HEK293T (cell line): ENCODE measurements at places on chromosomes 4 and X.

- peak; percentile 45 for DNase-seq
These were observed 54.4 kb upstream of the ACTRT1 start for GRCh38 chrX:128106630-128107029.

DNA sequence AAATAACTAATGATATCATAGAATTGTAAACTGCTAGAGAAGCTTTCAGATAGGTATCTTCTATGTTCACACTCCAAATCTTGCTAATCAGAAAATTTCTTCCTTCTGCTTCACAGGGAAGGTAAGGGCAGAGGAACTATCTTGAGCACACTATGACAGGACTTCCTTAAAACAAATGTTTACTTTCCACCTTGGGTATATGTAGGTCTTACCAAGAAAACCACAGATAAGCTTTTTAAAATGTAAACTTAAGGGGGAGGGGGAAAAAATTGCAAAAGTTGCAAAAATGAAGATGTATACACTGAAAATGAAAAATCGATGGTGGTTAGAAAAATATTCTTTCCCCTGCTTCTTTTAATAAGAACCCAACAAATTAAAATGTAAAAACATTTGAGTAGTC lies 30.9 kb downstream of the YTHDC1 start:
- DNase-seq = no peak

DNA sequence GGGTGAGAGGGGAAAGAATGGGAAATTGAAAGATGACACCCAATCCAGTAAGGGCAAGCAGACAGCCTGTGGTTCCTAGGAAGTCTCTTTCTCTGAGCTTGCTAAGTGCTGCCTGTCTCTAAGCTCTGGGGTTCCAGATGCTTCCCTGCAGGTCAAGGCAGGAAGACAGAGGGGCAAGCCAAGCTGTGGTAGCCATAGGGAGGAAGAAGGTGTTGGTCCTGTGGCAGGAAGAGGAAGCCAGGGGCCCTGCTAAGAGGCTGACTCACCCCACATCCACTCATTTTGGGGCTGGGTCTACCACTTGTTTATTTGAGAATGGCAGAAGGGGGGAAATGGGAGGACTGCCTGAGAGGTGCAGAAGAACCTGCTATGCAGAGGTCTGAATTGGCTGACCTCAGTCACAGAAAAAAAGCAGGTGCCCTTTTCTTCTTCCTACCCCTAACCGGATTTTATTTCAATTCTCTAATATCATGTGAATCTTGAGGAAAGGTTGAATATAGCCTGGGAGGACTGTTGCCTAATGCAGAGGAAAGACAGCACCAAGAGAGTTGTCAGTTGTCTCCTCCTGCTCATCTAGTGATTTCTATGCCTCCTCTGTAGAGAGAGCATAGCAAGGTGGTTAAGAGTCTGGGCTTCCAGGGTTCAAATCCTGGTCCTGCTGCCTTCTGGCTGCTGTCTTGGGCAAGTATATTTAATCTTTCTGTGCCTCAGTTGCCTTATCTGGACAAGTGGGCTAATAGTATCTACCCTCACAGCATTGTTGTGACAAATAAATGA lies 27.4 kb downstream of the HOPX start:
- DNase-seq = no peak

GRCh38 chr4:177339477-177340374 lies 30.1 kb downstream of the NEIL3 start:
- DNase-seq = peak; percentile 27

DNA sequence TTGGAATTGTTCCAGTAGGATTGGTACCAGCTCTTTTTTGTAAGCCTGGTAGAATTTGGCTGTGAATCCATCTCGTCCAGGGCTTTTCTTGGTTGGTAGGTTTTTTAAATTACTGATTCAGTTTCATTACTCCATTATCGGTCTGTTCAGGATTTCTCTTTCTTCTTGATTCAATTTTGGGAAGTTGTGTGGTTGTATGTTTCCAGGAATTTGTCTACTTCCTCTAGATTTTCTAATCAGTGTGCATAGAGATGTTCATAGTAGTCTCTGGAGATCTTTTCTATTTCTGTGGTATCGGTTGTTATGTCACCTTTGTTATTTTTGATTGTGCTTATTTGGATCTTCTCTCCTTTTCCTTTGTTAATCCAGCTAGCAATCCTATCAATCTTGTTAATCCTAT lies 248.7 kb downstream of the ARHGAP10 start:
- no peak for DNase-seq

- DNase-seq = no peak
These were observed 248.0 kb upstream of the ADAMTS3 start for GRCh38 chr4:72817012-72817411.

DNA sequence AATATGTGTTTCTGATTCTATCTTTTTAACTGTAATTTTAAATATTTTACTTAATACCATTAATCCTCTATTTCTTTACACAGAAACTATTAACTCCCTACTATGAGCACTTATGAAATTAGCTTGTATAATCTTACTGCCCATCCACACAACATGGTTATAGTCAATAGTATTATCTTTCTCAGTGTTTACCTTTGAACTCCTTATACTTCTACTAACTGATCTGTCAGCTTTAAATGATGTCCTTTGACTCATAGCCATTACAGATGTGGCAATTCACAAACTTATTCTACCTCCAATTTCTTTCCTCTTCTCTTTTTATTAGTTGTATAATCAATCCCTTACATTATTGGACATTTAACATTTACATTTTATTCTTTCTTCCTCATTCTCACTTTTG lies 5.5 kb downstream of the SEC31A start:
- no peak for DNase-seq

DNA sequence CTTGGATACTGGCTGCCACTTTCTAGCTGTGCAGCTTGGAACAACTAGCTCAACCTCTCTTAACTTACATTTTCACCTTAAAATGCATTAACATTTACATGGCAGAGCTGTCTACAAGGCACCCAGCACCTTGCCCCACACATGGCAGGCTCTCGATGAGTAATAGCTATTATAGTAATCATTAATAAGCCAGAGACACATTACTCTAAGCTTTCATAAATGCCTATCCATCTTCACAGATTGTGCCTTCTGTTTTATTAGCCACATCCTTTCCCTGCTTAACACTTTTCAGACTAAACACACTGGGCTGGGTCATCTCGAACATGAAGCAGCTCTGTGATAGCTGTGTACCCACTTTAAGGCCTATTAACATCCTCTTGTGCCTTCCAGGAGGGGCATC lies 83.8 kb upstream of the UCP1 start:
- DNase-seq = no peak

DNA sequence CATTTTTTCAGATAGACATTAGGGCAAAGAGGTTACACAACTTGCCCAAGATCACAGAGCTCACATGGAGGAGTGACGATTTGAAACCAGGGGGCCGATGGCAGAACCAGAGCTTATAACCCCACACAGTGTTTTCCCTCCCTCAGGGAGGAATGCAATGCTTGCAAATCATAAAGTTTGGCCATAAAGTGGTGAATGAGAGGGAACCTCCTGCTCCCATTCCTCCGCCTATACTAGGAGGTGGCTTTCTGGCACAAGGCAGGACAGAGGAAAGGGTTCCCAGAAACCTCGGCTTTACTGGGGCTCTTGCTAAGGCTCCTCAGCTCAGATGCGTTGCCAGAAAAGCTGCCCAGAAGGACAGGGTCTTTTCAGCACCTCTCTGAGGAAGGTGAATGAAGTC lies 19.3 kb downstream of the TMEM154 start:
- no peak for DNase-seq
